ENCODE measurements at places on chromosomes 1 and 21.
A peak's percentile ranks its signal among the peaks of the same experiment; 100 is the strongest.

DNA sequence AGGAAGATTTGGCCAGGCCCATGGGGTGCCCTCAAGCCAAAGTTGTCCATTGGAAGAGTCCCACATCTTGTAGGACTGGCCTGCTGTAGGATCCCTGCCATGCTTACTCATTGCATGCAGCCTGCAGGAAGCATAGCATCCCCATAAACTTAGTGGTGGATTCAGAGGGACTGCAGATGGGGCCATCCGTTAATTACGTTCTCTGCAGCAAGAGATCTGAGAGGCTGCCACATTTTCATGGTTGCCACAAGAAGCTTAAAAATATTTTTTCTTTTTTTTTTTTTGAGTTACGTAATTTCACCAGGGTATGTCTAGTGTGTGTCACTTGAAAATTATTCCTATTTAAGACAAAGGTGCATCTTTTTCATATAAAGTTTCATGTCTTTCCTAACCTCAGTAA is 329.7 kb upstream of the USP24 start:
- no peak overlapping the region for H3K27ac ChIP-seq
- no peaks in the 10 kb centered on the region for H3K4me1 ChIP-seq
- DNase-seq, result no peak
- no peaks in the 10 kb centered on the region for H3K36me3 ChIP-seq
- no peaks in the 10 kb centered on the region for H3K27me3 ChIP-seq

GRCh38 chr1:91798241-91798648 is 87.7 kb downstream of the TGFBR3 start:
- no peak for DNase-seq
- no peak overlapping the region for H3K27ac ChIP-seq
- H3K4me1 ChIP-seq, result peaks cover 21% of the 10 kb centered on the region
- peaks cover 11% of the 10 kb centered on the region for H3K36me3 ChIP-seq
- H3K4me3 ChIP-seq, result no peak overlapping the region

GRCh38 chr1:172255223-172255560 is 165.3 kb upstream of the C1orf105 start:
- no peaks in the 10 kb centered on the region for H3K27me3 ChIP-seq
- H3K27ac ChIP-seq, result no peak overlapping the region
- no peak overlapping the region for H3K4me3 ChIP-seq

- no peak overlapping the region for H3K27ac ChIP-seq
- DNase-seq, result no peak
- H3K27me3 ChIP-seq, result no peaks in the 10 kb centered on the region
- H3K36me3 ChIP-seq, result no peaks in the 10 kb centered on the region
These were observed 159.9 kb upstream of the AJAP1 start for GRCh38 chr1:4494558-4494957.

DNA sequence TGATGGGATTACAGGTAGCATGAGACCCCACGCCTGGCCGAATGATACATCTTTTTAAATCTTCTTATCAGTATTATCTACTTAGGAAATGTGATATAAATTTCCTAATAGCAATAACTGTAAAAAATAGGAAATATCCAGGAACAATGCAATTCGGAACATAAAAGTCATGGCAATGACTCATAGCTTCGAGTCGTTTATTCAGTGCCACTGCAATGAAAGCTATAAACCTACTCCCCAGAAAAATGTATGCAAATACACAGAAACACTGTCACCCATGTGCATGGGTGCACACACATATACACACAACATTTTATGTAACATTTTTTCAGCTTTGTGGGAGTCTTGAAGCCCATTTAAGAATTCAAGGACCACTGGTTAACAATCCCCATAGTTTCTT is 194.6 kb downstream of the PATJ start:
- no peaks in the 10 kb centered on the region for H3K27me3 ChIP-seq
- H3K27ac ChIP-seq, result no peak overlapping the region
- H3K4me1 ChIP-seq, result no peaks in the 10 kb centered on the region

DNA sequence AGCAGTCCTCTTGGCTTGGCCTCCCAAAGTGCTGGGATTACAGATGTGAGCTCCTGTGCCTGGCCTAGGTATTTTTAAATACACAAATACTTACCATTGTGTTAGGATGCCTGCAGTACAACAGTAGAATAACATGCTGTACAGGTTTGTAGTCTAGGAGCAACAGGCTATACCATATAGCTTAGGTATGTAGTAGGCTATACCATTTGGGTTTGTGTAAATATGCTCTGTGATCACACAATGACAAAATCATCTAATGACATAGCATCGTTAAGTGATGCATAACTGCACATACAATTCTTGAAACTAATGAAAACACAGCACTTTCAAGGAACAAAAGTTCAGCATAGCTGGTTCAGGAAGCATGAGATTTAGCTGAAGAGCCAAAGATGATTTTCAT is 12.7 kb downstream of the POU2F1 start:
- H3K27me3 ChIP-seq, result no peaks in the 10 kb centered on the region
- no peaks in the 10 kb centered on the region for H3K36me3 ChIP-seq
- no peak overlapping the region for H3K4me3 ChIP-seq
- H3K27ac ChIP-seq, result no peak overlapping the region
- peaks cover 4% of the 10 kb centered on the region for H3K4me1 ChIP-seq

- H3K36me3 ChIP-seq, result no peaks in the 10 kb centered on the region
- H3K4me3 ChIP-seq, result no peak overlapping the region
- no peak overlapping the region for H3K27ac ChIP-seq
- no peaks in the 10 kb centered on the region for H3K27me3 ChIP-seq
- DNase-seq, result no peak
- peaks cover 16% of the 10 kb centered on the region for H3K4me1 ChIP-seq
These were observed 11.5 kb upstream of the DHRS3 start for GRCh38 chr1:12629511-12629956.

DNA sequence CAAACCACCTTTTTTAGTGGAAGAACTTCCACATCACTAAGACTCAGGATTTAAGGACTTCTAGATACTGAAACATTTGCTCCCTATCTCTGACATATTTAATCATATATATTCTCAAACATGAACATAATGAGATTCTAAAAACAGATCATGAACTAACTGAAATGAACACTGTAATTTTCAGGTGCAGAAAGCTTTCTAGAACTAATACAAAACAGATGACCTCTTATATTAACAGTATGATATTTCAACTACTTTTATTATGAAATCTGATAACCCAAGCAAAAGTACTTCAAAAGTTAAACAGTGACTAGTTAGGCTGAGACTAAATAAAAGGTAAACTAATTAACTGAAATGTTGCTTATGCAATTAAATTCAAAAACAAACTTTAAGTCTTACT is 157.5 kb downstream of the COP1 start:
- no peak overlapping the region for H3K4me3 ChIP-seq
- H3K27me3 ChIP-seq, result no peaks in the 10 kb centered on the region
- H3K36me3 ChIP-seq, result peaks cover 2% of the 10 kb centered on the region
- DNase-seq, result no peak
- H3K4me1 ChIP-seq, result no peaks in the 10 kb centered on the region
- H3K27ac ChIP-seq, result no peak overlapping the region

- H3K36me3 ChIP-seq, result peaks cover 85% of the 10 kb centered on the region
- H3K27ac ChIP-seq, result no peak overlapping the region
- no peaks in the 10 kb centered on the region for H3K27me3 ChIP-seq
- DNase-seq, result no peak
These were observed 4.9 kb downstream of the DNTTIP2 start for GRCh38 chr1:93874025-93874651.

- H3K27ac ChIP-seq, result peak overlapping the region; percentile 79
- H3K36me3 ChIP-seq, result peaks cover 27% of the 10 kb centered on the region
- peaks cover 66% of the 10 kb centered on the region for H3K4me1 ChIP-seq
- no peak for DNase-seq
- peak overlapping the region; percentile 98 for H3K4me3 ChIP-seq
- H3K27me3 ChIP-seq, result no peaks in the 10 kb centered on the region
These were observed 510 bp upstream of the IL10RB start for GRCh38 chr21:33265664-33266049.

GRCh38 chr21:45224189-45224938 is 63.3 kb downstream of the POFUT2 start:
- peak; percentile 91 for DNase-seq
- H3K4me3 ChIP-seq, result peak overlapping the region; percentile 24
- H3K36me3 ChIP-seq, result peaks cover 23% of the 10 kb centered on the region

- no peaks in the 10 kb centered on the region for H3K36me3 ChIP-seq
- H3K4me3 ChIP-seq, result no peak overlapping the region
- no peak for DNase-seq
- H3K27ac ChIP-seq, result no peak overlapping the region
These were observed 25.2 kb upstream of the SLAMF9 start for GRCh38 chr1:159979257-159979656.

- no peak overlapping the region for H3K27ac ChIP-seq
- H3K4me1 ChIP-seq, result peaks cover 6% of the 10 kb centered on the region
- H3K36me3 ChIP-seq, result no peaks in the 10 kb centered on the region
- H3K27me3 ChIP-seq, result no peaks in the 10 kb centered on the region
These were observed 61.8 kb upstream of the B3GALNT2 start for GRCh38 chr1:235566084-235566483.

- no peak overlapping the region for H3K27ac ChIP-seq
- no peaks in the 10 kb centered on the region for H3K36me3 ChIP-seq
- no peaks in the 10 kb centered on the region for H3K27me3 ChIP-seq
- no peak for DNase-seq
These were observed 24.0 kb downstream of the NGF start for GRCh38 chr1:115314092-115314491.

DNA sequence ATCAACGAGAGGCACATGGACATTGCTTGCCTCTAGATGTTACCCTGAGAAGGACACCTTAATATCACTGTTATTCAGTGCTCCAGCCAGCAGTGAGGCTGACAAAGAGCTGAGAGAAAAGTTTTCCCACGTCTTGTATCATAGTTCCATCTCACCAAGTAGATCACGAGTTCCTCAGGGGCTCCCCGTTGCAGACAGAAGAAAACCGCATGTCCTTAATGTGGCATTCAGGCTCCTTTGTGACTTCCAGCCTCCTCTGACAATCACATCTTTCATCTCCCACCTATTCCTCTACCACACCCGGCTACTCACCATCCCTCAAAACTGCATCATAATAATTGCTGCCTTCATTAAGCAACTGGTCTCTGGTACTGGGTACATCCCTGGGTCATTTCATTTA is 75.3 kb downstream of the DMRTA2 start:
- H3K27ac ChIP-seq, result no peak overlapping the region
- DNase-seq, result no peak
- H3K36me3 ChIP-seq, result no peaks in the 10 kb centered on the region
- H3K4me1 ChIP-seq, result no peaks in the 10 kb centered on the region

DNA sequence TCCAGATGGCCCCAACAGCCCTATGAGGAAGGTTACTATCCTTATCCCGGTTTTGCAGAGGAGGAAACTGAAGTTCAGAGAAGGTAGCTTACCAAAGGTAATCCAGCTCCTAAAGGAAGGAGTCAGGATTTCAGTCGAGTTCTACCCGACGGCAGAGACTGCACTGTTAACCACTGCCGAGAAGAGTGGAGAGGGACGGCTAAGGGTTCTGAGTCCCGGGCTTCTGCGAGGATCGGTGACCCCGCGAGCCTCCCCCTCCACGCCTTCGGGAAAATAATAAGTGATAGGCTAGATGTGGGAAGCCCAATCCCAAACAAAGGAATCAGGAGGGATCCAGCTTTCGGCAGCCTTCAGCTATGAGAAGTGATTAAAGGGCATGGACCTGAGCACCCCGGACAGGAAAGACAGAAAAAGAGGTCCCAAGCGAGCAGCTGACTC is 587 bp downstream of the TMEM53 start:
- H3K36me3 ChIP-seq, result no peaks in the 10 kb centered on the region
- H3K27me3 ChIP-seq, result no peaks in the 10 kb centered on the region
- H3K4me3 ChIP-seq, result peak overlapping the region; percentile 86

DNA sequence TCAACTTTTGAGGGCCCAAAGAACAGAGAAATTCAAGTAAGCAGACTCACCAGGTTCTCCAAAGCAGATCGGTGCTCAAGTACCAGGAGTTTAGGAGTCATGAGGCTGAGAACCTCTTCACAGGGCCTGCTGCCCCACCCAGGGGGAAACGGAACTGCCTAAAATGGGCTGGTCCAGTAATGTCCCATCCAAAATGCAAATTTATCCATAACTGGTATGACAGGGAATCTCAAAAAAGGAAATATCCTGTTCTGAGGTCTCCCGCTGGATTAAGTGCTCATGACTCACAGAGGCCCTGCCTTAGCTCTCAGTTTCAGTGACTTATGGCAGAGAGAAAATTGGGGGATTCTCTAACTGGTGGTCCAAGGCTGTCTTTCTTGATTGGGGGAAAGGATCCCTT is 9.3 kb downstream of the SPRR2G start:
- H3K36me3 ChIP-seq, result no peaks in the 10 kb centered on the region
- no peak overlapping the region for H3K4me3 ChIP-seq
- H3K4me1 ChIP-seq, result no peaks in the 10 kb centered on the region
- DNase-seq, result no peak

DNA sequence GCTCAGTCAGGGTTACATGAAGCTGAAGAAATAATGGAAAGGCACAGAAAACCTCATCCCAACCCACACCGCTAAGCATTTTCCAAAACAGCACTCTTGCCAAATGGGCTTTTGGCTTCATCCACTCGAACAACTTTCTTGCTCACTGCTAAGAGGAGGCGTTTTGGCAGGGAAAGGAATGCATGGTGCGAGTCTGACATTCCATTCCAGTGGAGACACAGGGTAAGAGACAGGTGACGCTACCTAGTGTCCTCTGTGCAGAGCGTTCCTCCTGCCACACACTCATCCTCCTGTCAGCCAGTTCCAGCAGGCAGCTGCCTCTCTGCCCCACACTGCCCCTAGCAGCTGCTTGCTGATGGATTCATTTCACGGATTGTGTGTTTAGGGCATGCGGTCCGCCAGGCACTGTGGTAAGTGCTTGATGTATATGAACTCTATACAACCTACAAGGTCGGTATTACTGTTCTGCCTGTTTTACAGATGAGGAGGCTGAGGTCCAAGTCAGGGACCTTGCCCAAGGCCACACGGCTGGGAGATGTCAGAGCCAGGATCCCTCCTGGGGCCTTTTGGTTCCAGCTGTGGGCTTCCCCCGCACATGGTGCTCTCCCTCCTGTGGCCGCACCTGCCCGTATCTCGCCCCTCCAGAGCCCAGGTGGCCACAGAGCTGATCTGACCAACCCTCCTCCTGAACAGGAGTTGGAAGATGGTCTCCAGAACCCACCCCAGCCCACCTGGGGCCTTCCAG is 25.7 kb upstream of the BACE2 start:
- no peak for DNase-seq
- no peak overlapping the region for H3K27ac ChIP-seq
- no peak overlapping the region for H3K4me3 ChIP-seq
- no peaks in the 10 kb centered on the region for H3K4me1 ChIP-seq
- H3K27me3 ChIP-seq, result peaks cover 3% of the 10 kb centered on the region

DNA sequence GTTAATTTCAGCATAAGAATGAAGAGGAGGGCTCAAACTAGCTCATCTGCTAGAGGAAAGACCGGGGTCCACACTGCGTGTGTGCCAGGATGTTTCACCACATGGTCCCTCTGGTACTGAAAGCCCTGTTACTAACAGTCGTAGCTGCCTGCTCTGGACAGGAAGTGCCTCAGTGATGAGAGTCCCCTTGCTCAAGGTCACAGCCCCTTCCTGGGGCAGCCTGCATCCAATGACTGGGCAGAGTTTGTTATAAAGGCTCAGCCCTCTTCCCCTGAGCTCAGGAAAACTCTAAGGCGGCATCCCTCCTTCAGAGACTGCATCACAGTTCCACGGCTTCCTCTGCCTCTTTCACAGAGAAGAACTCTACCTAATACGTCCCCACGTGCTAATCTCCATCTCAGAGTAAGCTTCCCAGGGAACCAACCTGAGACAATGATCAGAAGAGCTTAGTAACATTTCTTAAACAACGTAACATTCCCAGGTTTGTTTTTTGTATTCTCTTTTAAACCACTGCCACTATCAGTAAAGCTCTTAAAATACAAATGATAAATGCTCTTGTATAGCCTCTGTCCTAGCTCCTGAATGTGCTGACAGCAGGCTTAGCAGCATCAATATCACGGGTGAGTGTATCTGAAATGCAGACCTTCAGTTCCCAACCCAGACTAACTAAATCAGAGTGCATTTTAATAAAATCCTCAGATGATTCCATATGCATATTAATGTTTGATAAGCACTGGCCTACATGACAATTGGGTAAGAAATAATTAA is 38.0 kb upstream of the ATP1A1 start:
- peaks cover 10% of the 10 kb centered on the region for H3K4me1 ChIP-seq
- DNase-seq, result no peak
- H3K27me3 ChIP-seq, result no peaks in the 10 kb centered on the region
- no peak overlapping the region for H3K27ac ChIP-seq
